Ureter (tissue), 1 donor: ENCODE measurements at places on chromosomes 5 and 9.
A peak's percentile ranks its signal among the peaks of the same experiment; 100 is the strongest.

GRCh38 chr5:2006193-2006970, 123.7 kb upstream of the IRX4 start:
- no peak for DNase-seq

- DNase-seq, result no peak
Measured at GRCh38 chr9:135840539-135840938, 66.8 kb downstream of the CAMSAP1 start.

DNA sequence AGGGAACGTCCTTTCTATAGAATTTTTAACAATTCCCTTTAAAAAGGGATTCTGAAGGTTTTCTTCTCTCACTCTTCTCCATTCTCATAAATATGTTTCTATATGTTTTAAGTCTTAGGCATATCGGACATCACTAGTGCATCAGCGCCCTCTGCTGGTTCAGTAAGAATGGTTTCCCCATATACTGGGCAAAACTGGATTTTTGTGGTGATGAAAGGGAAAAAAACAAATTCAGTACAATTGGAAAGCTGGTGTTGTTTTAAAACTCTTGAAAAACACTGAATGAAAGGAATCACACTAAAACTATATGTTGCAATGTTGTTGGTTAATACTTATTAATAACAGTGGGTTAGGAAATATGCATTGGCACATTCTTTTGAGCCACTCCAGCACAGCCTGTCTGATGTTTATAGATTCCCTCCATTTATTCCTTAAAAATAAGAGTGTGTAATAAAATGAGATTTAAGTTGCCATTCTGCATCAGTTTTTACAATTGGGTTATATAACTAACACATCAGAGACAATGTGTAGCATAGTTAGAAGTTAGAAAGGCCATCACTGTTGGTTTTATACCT, 15.8 kb downstream of the CWC27 start:
- peak; percentile 62 for DNase-seq

- no peak for DNase-seq
Measured at GRCh38 chr5:82018462-82018861, 46.6 kb downstream of the ATG10 start.

DNA sequence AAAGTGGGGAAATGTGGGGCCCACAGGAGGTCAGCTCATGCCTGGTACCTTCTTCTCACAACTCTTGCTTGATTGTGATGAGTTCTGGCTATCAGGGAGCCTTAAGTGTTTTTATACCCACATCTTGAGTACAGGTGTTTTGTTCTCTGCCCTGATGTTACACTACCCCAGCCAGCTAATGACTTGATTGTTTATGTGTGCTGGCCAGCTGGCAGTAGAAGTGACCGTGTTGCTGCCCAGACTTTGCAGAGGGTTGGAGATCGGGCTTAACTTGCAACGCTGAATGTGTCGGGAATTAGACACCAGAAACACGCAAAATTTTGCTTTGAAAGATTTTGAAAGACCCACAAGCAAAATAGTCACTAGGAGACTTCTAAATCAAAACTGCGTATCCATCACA, 16.9 kb upstream of the ZDHHC11B start:
- DNase-seq, result no peak

GRCh38 chr5:43702815-43703214, 99.8 kb downstream of the NNT start:
- DNase-seq, result no peak

- no peak for DNase-seq
Measured at GRCh38 chr5:149664083-149664482, 66.0 kb upstream of the PPARGC1B start.

- no peak for DNase-seq
Measured at GRCh38 chr5:145982572-145983318, 46.4 kb downstream of the SH3RF2 start.

GRCh38 chr9:79812099-79812498, 240.3 kb downstream of the TLE4 start:
- DNase-seq, result no peak

DNA sequence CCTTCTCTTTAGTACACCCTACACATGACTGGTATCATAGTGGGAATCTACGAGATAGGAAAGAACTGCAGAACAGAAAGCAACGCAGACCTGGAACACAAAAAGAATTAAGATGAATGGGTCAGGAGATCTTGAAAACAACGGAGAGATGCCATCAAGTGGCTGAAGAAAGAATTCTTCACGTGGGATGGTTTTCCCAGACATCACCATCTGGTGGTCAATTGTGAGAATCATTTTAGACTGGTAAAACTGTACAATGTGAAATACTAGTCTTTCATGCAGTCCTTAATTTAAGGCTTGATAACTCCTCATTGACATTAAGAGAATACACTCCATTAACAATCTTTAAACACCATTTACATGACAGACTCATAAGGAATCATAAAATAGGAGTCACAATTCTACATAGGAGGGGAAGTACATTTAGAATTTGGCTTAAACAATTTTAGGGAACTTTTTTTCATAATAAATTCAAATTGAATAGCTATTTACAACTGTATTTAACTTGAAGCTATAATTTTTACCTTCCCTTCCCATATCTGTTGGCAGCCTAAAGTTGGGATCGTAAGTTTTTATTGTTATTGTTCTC, 128.4 kb upstream of the TRPM3 start:
- no peak for DNase-seq

GRCh38 chr5:74642543-74642863, 2.0 kb upstream of the ENC1 start:
- no peak for DNase-seq

DNA sequence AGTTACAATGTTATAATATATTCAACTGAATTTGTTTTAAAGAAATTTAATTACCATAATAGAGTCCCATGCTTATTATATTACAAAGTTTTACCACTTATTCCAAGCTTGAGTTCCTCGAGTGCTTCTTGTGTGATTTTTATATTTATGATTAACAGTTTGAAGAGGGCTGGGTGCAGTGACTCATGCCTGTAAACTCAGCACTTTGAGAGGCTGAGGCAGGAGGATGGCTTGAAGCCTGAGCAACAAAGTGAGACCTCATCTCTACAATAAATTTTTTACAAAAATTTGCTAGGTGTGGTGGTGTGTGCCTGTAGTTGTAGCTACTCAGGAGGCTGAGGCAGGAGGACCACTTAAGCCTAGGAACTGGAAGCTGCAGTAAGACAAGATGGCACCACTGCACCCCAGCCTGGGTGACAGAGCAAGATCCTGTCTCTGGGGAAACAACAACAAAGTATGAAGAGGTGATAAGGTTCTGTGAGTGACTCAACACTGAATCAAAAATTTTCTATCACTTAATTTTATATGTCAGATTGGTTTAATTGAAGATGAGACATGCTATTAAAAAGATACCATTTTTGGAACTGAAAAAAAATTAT, 9.2 kb downstream of the POC5 start:
- DNase-seq, result no peak

DNA sequence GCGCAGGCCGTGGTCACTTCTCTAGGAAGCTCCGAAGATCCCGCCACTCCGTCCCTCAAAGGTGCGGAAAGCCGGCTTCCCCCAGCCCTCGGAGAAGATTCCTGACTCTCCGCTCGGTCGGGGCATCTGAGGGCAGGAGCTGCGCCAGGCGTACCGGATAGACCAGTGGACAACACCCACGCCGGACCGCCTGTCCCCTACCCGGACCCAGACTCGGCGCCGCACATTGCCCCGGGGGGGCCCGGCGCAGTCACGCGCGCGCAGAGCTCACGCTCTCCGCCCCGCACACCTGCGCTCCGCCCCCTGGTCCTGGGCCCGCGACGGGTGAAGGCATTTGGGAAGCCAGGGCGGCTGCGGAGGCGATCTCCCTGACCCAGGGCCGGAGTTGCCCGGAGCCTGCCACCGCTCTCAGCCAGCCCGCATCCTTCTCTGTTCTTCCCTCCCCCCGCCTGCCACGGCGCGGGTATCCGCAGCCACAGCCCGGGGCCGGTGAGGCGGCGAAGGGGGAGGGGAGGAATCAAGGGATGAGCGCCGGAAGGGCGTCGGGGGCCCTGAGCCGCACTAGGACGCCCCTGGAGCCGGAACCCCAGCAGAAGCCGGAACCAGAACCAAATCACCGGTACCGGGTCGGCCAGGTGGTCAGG, 448 bp downstream of the RELL2 start:
- peak; percentile 44 for DNase-seq

DNA sequence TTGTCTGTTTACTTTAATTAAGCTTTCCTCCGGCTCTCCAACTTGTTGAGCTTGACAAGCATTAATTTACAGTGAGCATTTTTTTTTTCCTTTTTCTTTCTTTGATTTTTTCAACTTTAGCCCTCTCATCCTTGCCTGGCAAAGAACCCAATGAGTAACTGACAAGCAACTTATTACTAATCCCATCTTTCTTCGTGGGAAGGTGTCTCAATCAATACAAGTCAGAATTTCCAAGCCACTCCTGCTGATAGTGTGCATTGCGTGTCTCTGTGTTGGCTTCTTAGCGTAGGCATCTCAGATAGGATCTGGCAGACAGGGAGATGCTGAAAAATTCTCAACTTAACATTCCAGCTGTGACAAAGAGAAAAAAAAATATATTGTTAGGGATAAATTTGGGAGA, 527.7 kb upstream of the WWC1 start:
- DNase-seq, result no peak

- DNase-seq, result no peak
Measured at GRCh38 chr9:93305497-93306020, 121.6 kb downstream of the WNK2 start.

DNA sequence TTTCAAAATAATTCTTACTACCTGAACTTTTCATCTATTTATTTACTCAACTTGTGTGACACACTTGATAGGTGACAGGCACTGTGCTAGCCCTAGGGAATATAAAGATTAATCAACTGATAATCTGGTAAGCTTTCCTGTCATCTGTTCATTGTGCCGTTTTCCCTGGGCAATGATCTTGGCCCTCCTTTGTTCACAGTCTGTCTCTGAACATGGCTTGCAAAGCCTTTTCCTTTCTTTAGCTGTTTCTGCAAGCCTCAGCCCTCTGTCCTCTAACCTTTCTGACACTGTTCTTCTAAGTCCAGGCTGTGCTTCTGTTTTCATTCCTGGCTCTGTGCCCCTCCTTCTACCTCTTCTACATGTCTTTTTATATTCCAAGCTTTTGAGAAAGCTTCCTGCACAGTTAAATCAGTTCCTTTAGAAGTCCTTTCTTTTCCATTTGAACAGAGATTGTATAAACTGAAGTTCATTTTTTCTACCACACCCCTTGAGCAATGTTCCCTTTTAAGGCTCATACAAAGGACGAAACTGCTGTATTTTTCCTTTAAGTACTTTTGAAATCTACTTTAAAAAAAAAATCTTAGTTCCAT, 803.0 kb upstream of the ZNF608 start:
- no peak for DNase-seq

DNA sequence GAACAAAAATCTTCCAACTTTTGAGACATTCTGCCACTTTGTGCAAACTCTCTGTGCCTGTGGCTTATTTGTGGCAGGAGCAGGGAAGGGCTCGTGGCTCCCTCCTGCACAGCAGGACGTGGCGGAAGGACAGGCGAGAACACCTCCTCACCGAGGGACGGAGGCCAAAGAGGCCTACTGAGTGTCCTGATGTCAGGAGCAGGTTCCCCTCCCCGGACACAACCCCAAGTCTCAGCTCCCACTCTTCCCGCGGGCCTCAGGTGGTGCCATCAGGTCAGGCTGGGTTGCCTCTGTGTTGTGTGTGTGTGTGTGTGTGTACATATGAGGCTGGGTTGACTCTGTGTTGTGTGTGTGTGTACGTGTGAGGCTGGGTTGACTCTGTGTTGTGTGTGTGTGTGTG, 136.8 kb upstream of the LPCAT1 start:
- no peak for DNase-seq

GRCh38 chr9:89777544-89777943, 172.7 kb downstream of the GADD45G start:
- no peak for DNase-seq

DNA sequence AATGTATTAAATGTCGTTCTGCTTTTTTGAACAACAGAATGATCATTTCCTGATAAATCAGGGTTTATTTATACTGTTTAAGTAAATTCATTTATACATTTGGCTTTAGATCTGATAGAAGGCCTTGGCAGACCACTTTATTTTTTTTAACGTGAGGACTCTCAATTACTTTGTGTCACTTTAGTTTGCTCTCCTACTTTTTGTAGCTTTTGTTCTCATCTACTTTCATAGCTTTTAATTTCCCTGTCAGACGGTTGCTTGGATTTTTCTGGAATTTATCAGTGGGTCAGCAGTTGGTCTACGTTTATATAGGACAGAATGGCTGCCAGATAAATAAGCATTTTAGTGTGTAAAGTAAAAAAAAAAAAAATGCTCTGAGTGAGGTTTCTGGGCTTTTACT, 902.3 kb upstream of the DMAC1 start:
- DNase-seq, result no peak

DNA sequence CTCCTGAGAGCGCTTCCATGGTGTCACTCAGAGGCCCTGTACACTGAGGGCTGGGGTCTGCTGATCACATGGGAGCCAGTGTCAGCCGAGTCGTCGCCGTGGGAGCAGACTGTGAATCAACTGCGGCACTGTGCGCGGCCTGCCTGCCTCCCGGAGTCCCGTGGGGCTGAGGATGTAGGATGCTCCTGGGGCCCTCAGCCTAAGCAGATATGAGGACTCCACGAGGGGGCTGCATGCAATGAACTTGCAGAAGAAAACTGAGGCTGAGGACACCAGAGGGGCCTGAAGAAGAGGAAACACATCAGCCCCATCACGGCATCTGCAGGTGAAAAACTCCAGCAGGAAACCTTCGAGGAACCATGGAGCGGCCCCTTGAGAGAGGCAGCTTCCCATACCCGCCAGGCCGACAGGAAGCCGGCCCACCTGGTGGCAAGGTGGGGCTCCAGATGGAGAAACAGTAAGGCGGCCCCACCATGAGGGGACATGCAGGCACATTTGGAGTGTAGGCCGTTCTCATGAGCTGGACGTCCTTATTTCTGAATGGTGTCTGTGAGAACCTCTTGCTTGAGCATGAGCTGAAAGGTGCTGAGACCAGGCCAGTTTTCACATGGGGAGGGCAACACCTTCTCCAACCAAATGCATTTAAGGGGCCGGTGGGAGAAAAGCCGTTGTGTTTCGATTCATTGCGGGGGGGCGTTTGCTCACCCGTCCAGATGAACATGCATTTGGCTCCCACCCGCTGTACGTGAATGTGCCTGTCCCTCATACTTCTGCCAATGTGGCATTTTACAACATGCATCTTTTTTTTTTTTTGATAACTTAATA, 35.2 kb upstream of the ADAMTS2 start:
- DNase-seq, result peak; percentile 35

DNA sequence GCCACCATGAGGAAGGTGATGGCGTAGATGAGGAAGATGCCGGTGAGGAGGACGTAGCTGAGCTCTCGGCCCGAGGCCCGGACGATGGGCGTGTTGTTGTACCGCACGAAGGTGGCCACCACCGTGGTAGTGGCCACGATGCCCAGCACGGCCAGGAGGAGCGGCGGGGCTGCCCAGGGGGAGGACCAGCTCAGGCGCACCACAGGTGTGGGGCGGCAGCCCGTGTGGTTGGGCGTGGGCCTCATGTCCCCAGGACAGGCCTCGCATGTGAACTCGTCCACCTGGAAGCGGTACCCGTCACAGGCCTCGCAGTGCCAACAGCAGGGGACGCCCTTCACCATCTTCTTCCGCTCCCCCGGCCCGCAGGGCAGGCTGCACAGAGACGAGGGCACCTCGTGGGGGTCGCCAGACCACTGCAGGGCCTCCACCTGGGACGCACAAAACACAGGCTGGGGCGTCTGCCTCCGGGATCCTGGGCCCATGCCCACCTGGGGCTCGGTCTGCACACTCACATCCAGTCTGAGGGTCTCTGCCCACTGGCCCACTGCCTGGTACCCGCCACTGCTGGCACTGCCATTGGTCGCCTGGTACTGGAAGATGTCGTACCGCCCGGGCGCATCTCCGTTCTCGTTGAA, 8.7 kb downstream of the GRM6 start:
- no peak for DNase-seq

GRCh38 chr5:80566711-80567259, 3.3 kb downstream of the ANKRD34B start:
- DNase-seq, result no peak
